Right cardiac atrium (tissue), 5 donors: ENCODE measurements at places on chromosomes 12 and 14. TPM values are rescaled to one million over a fixed set of nuclear protein-coding genes. Genes with fewer than 3 reads are reported as not detected.

DNA sequence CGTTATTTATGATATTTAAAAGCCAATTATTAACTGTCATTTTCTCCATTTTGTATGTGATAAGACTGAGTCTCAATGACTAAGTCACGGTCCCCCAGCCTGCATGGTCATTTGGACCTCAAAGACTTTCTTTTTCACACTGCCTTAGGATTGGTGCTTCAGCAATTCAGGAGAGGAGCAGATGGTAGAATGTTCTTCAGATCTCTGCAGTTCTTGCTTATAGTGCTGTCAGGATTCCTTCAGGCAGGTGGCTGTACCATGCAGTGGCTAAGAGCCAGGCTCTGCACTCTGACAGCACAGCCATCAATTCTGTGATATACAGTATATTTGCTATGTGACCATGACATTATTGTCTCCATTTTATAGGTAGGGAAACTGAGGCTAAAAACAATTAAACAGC is 18.7 kb downstream of the SSPN start:
- DNase-seq = no peak

DNA sequence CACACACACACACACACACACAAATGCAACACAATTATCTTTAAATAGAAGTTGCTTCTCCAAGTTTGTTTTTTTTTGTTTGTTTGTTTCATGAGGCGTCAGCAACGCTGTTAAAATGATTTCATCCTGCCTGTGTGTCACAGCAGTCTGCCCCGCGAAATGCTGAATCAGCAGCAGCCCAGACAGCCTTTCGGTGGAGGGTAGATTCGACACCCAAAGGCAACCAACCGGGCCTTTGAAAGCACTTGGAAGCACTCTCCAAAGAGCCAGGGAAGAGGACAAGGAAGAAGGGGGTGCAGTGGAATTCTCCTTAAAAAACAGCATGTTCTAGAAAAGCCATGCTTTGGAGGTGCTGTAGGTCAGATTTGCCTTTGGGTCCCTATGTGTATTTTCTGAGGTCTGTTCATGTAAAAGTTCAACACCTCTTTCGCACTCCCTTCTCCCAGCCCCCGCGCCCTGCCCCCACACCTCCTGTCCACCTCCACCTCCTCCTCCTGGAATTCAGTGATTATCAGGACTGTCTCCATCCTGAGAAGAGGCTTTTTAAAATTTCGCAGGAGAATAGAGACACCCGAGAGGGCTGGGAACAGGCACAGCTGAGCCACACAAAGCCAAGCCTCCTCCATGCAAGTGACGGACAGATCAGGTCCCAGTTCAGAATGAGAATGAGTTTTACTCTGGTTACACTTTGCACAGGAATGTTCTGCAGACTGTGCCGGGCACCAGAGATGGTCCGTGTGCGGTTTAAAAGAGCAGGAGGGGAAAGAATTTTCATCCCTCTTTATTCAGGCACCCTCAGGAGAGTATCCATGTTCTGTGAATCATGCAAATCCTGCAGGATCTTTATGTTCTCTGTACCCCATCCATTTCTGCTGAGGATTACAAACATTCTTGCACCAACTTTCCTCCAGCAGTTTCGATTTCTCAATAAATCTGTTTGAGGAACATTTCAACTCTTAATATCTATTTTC is 177.9 kb downstream of the ETV6 start:
- no peak for DNase-seq

- DNase-seq = no peak
Observed at GRCh38 chr12:28108599-28108998, 81.7 kb upstream of the CCDC91 start.

DNA sequence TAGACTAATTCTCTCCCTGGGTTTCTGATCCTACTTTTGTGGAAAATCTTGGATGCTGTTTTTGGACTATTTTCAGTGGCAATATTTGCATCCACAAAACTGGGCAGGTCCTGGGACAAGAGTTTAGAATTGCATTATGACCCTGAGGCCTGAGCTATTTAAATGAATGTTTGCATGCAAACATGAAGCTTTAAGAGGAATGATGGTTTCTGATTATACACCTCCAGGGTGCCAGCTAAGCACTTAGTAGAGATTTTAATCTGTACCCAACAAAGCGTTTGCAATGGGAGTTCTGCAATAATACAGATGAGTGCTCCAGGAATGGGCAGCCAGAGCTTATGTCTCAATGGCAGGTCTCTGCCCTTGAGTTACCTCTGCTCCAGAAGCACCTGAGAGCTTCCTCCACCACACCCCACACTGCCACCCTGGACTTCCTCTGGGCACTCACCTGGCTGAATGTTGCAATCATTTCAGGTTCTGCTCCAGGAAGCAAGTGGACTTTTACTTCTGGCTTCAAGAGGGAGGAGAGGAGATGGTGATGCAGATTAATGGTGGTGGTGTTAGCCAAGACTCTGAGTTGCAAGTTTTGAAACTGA is 6.0 kb upstream of the SPTLC2 start:
- DNase-seq = no peak

The FOXN4 gene
- total RNA-seq = not detected

GRCh38 chr12:110134691-110135411 is 10.7 kb downstream of the IFT81 start:
- no peak for DNase-seq

DNA sequence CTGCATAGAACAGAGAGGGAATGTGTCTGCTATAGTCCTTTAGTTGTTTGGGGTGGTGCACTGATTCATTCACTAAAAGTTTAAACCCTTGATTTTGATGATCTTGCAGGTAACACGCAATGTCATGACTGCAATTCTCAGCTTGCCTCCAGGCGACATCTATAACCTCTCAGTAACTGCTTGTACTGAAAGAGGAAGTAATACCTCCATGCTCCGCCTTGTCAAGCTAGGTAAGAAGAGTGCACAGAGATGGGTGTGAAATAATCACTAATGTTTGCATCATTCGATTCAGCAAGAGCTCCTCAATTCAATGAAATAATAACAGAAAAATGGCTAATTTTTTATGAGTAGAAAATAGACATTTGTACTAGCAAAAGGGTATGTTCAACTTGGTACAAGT is 203.7 kb downstream of the PTPRO start:
- DNase-seq = no peak

DNA sequence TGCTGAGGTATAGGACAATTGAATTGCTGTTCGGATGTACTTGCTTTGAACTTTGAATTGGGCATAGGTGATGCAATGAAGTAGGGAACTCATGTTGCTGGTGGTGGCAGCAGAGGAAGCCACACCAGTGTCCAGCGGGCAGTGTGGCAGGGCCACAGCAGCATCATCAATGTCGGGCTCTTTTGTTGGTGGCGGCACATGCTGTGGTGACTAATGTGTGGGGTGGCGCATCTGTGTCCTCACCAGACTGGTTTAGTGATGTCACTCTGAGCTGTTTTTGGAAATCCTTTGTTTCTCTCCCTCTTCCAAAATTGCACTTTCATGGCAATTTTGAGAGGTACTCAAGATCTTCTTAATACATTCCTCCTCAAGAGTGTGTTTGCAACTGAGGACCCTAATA is 187.6 kb downstream of the ETNK1 start:
- no peak for DNase-seq

DNA sequence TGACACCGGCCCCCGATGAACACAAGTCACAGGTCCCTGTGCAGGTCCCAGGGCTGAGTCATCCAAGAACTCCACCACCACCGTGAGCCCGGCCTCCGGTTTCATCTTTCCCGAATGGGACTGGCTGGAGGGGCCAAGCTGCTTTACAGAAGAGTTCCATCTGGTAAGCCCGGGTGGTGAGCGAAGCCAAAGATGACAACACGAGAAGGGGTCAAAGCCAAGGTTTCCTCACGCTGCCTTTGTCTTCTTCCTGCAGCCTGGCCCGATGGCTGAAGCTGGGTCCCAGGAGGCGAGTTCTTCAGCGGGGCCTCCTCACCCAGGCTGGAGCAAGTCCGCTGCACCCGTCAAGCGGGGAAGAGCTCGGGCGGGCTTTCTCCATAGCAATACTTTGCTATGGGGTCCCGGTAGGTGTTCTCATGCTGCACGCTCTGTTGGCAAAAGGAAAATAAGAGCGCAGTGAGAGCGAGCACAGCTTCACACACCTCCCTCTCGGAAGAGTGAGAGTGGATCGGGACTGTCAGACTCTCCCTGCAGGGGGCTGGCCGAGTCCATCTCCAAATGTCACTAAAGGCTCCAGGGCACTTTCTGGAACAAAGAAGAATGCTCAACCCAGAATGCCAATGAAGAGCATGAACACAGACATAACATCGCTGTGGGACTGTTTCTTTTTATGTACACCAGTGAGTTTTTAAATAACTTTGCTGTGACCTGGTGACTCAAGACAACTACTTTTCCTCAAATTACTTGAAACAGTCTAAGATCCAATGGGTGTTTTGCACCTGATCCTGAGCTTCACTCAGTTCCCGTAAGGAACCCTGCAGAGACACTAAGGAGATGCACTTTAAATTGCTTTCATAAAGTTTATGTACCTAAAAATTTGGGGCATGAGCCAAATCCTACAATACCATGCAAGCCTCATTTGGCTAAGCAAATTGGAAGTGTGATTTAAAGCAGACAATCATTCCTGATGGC is 20.1 kb downstream of the SPRING1 start:
- DNase-seq = peak; percentile 85

GRCh38 chr12:92185052-92185451 is 39.4 kb upstream of the BTG1 start:
- DNase-seq = no peak

DNA sequence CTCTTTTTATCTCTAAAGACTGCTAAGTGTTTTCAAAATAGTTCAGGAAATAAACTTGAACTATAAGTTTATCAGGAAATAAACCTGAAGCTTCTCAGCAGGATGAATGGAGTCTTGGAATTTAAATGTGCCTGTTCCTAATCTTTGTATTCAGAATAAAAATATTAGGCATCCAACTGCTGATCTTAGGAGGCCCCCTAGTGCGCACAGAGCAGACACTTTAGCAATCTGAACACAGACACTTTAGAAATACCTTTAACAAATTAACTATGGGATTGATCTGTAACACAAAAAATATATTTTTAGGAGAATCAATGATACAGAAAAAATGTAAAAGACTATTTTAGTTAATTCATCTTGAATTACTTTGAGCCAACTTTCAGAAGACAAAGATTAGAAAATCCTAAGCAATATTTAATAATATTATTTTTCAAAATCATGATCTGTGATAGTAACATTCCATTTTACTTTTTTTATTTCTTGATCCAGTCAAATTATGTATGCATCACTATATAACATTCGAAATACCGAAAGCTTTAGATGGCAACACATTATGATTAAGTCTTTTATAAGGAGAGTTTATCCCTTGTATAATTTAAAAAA is 80.9 kb downstream of the SLC41A2 start:
- peak; percentile 22 for DNase-seq

The COCH gene
- total RNA-seq = 0.99 TPM

GRCh38 chr14:72543341-72543740 is 350.6 kb downstream of the DPF3 start:
- no peak for DNase-seq

DNA sequence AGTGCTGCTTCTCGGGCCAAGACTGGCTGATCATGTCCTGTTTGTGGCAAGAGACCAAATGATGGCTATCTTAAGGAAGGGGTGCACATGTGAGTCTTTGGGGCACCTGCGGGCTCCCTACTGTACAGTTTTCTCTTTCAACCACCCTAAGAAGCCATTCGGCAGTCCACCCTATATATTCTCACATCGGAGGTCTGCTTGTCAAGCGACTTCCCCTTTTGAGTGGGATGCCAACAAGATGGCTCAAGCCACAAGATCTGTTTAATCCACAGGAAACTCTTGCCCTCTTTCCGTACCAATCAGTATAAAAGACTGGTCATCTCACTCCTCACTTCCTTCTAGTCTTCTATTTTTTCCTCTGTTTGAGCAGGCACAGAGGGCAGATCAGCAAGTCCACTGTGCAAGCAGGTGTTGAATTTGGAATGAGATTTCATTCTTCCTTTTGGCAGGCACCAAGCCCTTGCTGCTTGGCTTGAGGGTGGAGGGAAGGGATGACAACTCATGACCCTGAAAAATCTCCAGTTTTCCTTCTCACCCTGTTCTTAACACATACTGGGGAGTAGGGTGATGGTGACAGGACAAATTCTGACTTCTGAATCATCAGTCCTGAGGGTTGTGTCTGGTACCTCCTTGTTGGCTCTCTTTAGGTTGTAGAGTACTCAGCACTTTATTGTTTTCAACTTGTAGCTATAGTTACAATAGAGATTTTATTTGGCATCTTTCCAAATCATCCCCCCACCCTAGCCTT is 17.6 kb downstream of the LACRT start:
- DNase-seq = no peak

DNA sequence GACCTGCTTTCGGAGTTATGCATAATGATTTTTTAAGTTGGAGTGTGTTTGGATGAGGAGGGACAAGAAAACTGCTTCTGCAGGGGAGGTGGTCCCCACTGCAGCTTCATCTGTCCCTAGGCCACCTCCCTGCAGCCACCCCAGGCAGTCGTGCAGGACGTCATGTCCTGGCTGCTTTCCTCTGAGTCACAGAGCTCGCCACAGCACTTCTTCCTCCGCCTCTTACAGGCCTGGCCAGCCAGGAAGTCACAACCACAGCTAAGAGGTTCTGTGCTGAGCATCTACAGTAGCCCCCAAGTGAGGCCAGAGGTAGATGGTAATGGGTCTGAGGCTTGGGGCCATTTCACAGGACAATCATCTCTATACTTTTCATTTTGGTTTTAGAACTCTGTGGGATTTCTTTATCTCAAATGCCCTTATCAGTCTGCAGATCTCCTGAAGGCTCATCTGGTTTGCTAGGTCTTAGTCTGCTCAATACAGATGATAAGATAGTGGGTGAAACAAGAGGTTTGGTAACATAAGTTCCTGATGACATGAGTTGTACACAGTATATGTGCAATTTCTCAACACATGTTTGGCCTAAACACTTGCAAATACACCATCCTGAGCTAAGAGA is 106.4 kb downstream of the ARF6 start:
- peak; percentile 93 for DNase-seq

The SMIM41 gene
- not detected for total RNA-seq

The MMP17 gene
- total RNA-seq = 1.4 TPM

DNA sequence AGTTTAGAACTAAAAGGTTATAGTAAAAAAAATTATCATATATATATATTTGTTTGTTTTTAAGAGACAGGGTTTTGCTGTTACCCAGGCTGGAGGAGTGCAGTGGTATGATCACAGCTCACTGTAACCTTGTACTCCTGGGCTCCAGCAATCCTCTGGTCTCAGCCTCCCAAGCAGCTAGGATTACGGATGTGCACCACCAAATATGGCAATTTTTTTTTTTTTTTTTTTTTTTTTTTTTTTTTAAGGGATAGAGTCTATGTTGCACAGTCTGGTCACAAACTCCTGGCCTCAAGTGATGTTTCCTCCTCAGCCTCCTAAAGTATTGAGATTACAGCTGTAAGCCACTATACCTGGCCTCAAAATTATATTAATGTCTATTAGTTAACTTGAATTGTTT is 48.7 kb downstream of the PAPLN start:
- no peak for DNase-seq

The SRRM4 gene
- total RNA-seq = 0.91 TPM
